Fibroblast of gingiva (primary cell): ENCODE measurements at places on chromosomes 3 and 15.
A peak's percentile ranks its signal among the peaks of the same experiment; 100 is the strongest.

DNA sequence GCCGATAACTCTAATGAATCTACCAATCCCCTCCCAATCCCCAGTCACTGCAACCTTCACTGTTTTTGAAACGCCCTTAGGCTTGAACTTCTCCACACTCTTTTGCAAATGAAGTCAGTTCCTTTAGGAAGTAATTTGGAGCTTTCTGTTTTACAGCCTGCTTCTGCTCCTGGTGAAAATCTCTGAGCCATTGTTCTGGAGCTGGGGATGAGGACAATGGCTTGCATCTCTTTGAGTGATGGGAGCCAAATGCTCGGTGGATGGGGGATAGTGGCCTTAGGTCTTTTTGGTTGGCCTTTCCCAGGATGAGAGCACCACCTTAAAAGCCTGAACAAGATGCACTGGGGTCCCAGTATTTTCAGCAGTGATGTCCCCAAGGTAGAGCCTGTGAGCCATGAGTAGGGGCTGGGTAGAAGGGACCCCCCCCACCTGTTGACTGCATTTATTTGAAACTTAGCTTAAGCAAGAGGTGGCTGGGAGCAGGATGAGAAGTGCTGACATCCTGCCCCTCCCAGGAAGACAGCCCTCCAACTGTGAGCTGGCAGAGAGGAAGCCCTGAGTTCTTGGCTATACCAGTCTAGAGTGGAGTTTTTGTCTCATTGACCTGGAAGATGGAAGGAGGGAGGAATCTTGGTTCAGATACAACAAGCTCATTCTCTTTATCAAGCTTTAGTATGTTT is 7.6 kb upstream of the MYO5C start:
- DNase-seq: no peak

GRCh38 chr15:47727676-47728075 is 10.4 kb downstream of the SEMA6D start:
- DNase-seq: no peak

- no peak for DNase-seq
These were observed 25.0 kb downstream of the SLC7A14 start for GRCh38 chr3:170560717-170561382.

- DNase-seq: no peak
These were observed 194.2 kb downstream of the ATP10A start for GRCh38 chr15:25668901-25669300.

GRCh38 chr3:22746221-22746620 is 456.9 kb upstream of the UBE2E2 start:
- no peak for DNase-seq

DNA sequence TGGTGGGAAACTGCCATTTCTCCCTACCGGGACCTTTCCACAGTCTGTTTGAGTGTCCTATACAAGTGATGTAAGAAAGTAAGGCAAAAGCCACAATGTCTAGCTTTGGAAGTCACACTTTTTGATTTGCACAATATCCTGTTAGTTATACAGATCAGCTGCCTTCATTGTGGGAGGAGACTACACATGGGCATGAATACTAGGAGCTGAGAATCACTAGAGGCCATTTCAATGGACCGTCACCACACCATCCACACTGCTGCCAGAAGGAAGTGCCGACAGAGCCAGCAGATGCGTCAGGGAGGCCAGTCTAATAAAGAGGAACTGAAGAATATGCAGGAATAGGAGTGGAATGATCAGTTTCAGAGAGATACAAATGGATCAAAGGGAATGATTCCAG is 65.8 kb downstream of the SCN11A start:
- peak; percentile 68 for DNase-seq

DNA sequence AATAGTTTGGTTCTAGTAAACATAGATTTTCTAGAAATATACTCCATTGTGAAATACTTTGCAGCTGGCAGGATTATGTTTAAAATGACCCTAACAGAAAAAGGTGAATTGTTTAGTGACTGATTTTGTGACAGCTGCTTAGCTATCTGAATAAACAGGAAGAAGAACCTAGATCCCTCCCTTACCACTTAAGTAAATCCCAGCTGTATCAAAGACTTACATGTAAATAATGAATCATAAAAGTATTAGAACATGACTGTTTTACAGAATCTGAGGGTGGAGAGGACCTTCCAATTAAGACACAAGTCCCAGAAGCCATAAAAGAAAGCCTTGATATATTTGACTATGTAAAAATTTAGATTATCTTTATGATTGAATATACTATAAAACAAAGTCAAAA is 15.9 kb downstream of the SLC49A4 start:
- DNase-seq: no peak

- DNase-seq: no peak
These were observed 468.4 kb downstream of the C3orf38 start for GRCh38 chr3:88618021-88618645.

DNA sequence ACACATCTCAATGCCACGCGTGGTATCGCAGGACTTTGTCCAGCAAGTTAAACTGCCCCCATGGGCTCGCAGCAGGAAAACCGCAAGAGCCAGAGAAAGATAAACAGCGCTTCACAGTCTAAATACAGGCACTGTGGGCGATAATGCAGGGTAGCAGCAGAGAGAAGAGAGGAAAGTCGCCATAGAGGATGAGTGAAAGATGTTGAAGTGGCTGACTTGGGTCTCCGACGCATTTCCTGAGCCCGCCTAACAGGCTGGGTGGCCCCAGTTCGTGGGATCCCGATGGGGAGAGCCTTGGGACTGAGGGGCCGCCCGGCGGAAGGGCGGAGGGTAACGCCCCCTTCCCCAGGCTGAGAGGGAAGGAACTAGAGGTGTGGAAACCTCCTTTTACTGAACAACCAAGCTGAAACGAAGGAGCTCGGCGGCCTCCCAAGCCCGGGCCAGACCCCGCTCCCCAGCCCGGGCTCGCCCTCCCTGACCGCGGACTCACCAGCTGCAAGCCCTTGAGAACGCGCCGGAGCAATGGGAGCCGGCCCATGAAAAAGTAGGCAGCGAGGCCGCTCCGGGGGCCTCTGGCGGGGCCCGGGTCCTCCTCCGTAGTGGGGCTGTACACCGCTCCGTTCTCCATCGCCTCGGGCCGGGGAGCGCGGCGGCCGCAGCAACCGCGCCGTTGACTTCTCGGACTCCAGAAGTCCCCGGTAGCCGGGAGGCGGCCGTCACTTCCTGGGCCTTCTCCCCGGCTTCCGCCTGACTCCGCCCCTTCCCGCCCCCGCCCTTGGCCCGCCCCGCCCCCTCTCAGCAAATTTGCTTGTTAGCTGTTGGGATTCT is at the start of gene CMTM6:
TSS of gene CMTM6 (minus strand) at position 735 of the 828 bp plus-strand sequence. CDS start at position 628, 107 bp downstream.
- DNase-seq: peak; percentile 73

GRCh38 chr3:181431748-181432147 is 280.0 kb upstream of the SOX2 start:
- DNase-seq: no peak

DNA sequence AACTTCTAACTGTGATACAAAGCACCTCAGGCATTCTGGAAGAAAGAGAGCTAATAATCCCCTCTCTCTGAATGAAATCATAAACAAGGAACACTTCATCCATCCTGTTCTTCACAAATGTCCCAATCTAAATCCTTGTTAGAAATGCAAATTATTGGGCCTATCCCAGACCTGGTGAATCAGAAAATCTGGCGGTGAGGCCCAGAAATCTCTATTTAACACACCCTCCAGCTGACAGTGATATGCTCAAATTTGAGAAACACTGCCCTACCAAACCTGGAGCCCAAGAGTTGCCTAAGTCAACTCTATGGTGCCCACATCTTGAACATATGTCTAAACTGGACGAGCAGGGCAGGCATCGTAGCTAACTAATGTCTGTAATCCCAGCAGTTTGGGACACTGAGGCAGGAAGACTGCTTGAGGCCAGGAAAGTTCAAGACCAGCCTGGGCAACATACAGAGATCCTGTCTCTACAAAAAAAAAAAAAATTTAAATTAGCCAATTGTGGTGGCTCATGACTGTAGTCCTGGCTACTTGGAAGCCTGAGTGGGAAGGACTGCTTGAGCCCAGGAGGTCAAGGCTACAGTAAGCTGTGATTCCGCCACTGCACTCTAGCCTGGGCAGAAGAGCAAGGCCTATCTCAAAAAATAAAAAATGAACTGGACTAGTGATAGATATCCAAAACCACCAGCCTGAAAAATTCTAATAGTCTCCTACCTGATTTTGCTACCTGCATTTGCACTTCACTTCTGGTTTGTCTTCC is 23.1 kb downstream of the SCAP start:
- no peak for DNase-seq

GRCh38 chr15:37877851-37878741 is 56.3 kb upstream of the TMCO5A start:
- peak; percentile 79 for DNase-seq

- no peak for DNase-seq
These were observed 123.1 kb upstream of the UBE2E1 start for GRCh38 chr3:23682646-23683045.

DNA sequence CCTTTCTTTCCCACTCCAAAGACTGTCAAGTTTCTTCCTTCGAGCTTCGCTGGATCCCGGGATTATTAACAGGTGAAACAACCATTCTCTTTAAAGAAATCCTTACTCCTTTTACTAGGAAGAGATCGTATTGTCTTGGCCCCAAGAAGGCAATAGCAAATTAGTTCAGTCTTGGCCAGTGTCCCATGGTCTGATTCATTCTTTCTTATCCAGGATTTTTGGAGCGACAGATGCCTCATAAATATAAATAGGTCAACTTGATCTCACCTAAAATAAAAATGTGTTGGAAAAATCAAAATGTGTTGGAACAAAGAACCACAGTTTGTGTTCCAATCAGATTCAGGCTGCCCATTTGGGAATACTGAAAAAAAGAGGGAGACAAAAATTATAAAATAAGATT is 140.1 kb upstream of the TMEM108 start:
- DNase-seq: no peak

DNA sequence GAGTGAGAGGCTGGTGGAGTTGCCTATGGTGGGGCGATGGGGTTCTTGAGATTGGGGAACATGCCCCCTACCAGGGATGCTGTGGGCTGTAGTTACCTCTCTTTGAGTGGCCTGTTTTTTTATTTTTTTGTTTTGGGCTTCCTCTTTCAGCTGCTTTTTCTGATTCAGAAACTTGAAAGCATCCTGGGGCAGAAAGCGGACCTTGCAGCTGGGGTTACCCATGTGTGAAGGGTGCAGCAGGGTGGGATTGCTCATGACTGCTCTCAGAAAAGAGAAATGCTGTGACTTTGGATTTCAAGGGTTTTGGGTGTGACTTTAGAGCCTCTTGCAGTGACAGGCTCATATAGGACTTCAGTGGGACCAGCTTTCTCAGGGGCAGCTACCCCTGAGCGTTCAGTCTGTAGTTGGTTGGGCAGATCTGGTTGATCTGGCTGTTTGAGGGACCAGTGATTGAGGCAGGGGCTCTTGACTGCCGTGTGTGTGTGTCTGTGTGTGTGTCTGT is 1.8 kb downstream of the LIMD1 start:
- no peak for DNase-seq

DNA sequence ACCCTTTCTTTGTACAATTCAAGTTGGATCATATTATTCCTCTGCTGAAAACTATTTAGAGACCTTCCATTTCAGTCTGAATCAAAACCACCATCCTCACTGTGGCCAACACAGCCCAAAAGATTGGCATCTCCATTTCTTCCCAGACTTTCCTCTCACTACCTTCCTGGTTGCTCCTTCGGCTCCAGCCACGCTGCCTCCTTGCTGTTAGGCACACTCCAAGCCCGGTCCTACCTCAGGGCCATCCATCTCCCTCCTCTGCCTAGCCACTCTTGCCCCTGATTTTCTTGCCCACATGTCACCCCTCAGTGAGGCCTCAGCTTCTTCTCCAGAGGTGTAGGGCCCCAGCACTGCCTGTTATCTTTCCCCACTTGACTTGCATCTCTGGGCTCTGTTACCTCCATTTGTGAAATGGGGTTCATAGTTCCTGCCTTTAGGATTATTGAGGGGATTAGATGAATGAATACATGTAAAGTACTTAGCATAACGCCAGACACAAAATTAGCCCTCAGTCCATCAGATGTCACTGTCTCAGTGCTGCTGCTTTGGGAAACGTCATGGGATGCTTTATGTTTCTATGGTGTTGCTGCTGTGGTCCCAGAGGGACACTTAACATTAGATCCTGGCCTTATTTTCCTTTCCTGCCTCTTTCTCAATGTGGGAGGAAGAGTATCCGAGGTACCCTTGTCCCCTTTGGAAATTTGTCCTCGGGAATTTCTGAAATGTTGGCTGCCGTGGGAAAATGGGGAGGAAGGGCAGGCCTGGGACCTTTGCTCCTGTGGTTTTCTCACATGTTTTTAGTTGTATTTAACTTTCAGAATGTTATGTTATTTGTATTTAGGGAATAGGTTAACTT is 31.3 kb downstream of the SNRK start:
- DNase-seq: peak; percentile 84

DNA sequence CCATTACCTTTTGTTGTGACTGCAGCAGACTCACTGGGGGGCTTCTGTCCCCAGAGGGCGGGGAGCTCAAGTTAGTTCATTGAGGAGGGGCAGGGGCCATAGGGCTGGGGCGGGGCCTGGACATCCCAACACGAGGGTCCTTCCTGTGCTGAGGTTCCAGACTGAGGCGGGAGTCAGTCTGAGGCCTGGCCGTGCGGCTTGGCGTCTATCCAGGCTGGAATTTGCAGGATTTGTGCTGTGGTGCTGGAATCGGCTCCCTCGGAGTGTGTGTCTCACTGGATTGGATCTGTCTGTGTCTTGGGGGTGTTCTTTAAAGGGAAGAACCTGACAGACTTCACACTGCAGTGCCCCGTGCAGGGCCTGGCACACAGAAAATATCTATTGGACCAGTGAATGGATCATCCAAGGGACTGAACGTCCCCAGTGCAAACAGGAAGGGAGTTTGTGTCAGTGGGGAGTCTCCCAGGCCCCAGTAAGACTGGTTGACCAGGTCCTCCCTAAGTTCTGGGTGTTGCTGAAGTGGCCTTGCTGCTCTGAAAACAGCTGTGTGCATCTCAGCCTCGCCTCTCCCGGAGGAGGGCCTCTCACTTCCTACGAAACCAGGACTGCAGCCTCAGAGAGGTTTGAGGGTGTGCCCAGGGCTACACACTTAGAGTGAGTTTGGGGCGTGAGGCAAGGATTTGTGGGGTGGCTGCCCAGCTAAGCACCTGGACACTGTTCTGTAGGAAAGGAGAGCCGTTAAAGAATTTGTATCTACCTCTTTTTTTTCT is 26.1 kb downstream of the GOLGA6L2 start:
- no peak for DNase-seq

- no peak for DNase-seq
These were observed 7.0 kb upstream of the BMF start for GRCh38 chr15:40115670-40116093.

DNA sequence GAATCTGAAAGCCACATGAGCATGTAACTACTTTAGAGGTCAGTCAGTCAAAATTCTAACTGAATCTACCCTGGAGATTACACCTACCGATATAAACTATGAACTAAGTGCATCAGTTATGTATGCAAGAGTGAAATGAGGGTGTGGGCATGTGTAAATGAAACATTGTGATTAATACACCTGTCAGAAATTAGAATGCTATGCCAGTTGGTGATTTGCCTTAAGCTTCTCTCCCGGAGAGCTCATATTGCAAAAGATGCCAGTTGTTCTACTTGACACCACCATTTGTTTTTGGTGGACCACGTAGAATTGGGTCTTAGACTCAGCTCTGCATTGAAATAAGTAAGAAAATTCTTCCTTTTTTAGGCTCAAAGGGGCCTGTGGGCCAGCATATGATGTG is 91.0 kb upstream of the KBTBD8 start:
- no peak for DNase-seq

GRCh38 chr3:12097971-12098370 is 60.7 kb downstream of the TIMP4 start:
- DNase-seq: no peak

- no peak for DNase-seq
These were observed 102.4 kb downstream of the RAB11A start for GRCh38 chr15:65971741-65971995.
